Esophagus mucosa (tissue), 1 donor: ENCODE measurements at places on chromosomes 2 and 18.

DNA sequence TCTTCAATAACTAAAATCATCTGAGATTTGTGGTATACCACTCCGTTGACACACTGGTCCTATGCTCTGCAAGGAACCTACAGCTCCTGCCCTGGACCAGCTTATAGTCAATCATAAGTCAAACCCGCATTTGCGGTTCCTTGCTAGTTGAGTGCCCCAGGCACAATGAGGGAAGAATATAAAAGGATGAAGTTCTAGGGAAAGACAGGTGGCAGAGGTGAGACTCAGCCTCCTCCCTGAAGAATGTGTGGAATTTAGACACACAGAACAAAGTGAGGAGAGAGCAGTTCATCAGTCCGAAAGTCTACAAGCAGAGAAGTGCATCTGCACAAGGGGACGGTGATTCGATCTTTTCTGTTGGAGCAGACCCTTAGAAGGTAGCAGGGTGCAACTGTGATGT, 615.0 kb upstream of the FANCL start:
- ATAC-seq: no peak

DNA sequence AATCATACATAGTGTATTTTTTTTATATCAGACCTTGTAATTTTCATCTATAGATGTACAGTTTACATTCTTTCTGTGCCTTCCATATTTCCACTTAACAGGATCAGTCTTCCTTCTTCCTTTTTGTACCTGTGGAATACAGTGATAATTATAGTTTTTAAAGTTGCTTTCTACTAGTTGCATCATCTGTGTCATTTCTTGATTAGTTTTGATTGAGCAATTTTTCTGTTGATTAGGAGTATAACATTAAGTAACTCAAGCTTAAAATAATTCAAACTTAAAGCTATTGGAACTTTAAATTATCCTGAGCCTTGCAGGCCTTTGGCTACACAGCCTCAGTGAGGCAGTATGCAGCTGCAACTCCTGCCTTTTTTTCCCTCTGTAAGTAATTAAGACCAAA, 57.4 kb downstream of the NEURL3 start:
- ATAC-seq: no peak

GRCh38 chr2:2561346-2562095, 230.4 kb upstream of the MYT1L start:
- no peak for ATAC-seq

- no peak for ATAC-seq
Observed at GRCh38 chr18:59876310-59876626, 23.5 kb upstream of the PMAIP1 start.

DNA sequence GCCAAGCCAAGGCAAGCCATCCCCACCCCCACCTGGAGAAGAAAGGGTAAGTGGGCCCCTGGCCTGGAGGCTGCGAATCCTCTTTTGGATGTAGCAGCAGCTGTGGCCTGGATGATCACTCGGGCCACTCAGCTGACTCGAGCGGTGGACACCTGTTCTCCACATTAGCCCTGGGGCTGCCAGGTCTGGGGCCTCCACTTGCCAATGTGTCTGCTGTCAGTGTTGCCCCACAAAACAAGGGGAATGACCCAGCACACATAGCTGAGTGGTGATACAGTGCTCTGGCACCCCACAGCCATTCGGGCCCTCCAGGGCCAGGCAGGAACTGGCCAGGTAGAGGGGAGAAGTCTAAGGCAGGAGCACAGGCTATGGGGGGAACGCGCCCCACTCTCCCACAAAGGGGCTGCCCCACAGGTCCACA, 2.6 kb downstream of the STK25 start:
- no peak for ATAC-seq

GRCh38 chr2:20073460-20073859, 22.0 kb upstream of the LAPTM4A start:
- ATAC-seq: no peak

DNA sequence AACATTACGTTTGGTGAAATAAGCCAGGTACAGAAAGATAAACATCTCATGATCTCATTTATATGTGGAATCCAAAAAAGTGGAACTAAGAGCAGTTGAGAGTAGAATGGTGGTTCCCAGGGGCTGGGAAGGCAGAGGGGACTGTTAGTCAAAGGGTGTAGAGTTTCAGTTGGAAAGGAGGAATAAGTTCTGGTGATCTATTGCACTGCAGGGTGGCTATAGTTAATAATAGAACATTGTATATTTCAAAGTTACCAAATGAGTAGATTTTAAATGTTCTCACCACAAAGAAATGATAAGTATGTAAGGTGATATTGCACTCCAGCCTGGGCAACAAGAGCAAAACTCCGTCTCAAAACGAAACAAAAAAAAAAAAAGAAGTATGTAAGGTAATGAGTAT, 260.1 kb upstream of the RAB6C start:
- no peak for ATAC-seq

DNA sequence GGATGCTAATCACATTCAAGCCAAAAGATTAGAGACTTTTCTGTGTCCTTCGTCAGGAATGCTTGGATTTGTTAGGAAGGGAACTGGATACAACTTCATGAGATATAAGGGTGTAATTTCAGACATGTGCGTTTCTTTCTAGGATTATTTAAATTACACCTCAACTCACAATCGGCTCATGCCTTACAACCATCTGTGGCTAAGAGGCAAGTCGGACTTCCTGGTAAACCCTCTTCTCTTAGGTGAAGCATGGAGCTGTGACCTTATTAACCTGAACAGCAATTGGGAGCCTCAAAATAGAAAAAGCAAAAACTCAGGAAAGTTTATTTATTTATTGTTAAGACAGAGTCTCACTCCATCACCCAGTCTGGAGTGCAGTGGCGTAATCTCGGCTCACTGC, 61.8 kb downstream of the SEMA4F start:
- ATAC-seq: no peak

GRCh38 chr2:101337877-101338276, 29.4 kb upstream of the RNF149 start:
- no peak for ATAC-seq

DNA sequence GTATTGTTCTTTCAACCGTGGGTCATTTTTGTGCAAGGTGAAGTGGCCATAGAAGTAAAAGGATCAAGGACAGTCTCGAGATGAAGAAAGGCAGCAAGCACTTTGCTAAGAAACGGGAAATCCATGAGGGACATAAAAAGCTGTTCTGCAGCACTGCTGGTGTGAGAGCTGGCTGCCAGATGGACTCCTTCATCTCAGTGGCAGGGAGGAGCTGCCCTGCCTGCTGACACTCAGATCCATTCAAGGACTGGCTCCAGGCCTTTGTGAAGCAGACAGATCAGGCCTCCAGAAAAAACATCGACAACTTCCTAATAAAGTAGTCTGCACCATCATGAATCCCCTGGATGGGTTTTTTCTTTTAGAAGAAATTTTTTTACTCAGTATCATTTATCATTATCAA, 29.5 kb downstream of the RMC1 start:
- no peak for ATAC-seq

- ATAC-seq: no peak
Observed at GRCh38 chr2:139374296-139374850, 594.2 kb upstream of the NXPH2 start.

- ATAC-seq: peak; percentile 72
Observed at GRCh38 chr2:86221066-86221684, 21.9 kb downstream of the MRPL35 start.

GRCh38 chr2:196613302-196613701, 26.2 kb upstream of the CCDC150 start:
- ATAC-seq: no peak

- ATAC-seq: no peak
Observed at GRCh38 chr2:41170589-41170988, 718.7 kb upstream of the SLC8A1 start.

- no peak for ATAC-seq
Observed at GRCh38 chr2:181807526-181807925, 84.0 kb upstream of the ITPRID2 start.

DNA sequence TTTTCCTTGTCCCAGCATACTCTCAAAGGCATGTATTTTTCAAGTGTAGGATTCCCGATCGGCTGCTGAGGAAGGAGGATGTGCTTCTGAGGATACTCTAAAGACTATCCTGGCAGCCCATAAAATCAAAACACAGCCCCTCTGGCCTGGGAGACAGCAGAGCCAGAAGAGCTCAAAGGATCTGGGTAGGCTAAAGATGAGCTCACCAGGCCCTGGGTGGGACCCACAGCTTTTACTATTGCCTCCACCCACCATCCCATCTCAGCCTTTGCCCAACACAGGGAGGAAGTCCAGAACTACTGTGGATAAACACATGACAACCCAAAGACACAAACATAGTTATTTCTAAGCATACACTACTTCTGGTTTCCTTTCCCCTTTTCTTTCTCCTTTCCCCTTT, 79.1 kb upstream of the ZFP36L2 start:
- no peak for ATAC-seq

- no peak for ATAC-seq
Observed at GRCh38 chr2:45668509-45668908, 17.0 kb downstream of the PRKCE start.
